ENCODE measurements at places on chromosomes 3 and 15.

GRCh38 chr15:74351670-74352069 is 15.8 kb downstream of the CYP11A1 start:
- no peak for DNase-seq

DNA sequence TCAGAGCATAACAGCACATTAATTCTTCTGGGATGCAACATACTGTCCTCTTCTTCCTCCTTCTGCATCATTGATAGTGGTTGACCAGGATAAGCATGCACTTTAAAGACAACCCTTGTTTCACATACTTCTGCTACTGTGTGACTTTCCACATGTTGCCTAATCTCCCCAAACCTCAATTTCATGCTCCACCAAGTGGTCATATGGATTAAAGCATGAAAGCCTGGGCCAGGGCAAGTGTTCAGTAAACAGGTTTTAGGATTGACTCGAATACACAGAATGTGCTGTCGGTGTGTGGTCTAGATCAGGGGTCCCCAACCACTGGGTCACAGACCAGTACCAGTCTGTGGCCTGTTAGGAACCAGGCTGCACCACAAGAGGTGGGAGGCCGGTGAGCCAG is 22.5 kb upstream of the BFSP2 start:
- no peak for DNase-seq

- DNase-seq: no peak
Observed at GRCh38 chr3:182909318-182910040, 70.9 kb downstream of the DCUN1D1 start.

DNA sequence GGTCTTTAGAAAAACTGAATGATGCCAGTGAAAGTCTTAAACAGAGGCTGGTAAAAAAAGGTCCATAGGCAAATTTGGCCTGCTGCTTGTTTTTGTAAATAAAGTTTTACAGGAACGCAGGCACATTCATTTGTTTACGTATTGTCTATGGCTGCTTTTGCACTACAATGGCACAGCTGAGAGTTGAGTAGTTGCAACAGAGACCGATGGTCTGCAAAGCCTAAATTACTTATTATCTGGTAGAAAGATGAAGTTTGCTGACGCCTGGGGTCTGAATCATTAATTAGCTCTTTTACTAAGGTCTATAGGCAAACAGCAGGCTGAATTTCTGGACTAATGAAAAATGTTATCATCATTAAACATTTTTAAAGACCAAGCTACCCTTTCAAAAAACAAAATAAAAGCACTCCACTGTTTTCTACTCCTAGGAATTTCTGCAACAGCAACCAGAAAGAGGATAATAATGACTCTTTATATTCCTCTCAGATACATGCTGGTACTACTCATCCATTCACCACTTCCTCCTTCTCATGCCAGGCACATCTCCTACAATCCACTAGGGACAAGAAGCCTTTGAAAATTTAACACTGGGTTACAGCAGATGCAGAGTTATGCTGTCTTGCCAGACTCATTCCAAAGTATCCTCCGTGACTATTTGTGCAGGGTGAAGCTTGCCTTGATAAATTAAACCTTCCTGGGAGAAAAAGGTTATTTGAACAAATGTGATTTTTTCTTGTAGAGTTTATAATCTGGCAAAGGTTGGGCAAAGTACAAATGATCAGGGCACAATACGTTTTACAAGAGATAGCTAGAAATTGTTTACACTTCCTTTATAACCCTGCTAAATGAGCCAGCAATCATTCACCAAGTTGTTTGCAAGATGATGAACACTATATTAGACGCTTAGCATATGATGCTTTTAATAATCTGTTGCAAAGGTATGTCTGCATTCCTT is 6.0 kb downstream of the GATM start:
- DNase-seq: no peak

- DNase-seq: no peak
Observed at GRCh38 chr3:160065786-160066185, 77.2 kb downstream of the IL12A start.

GRCh38 chr3:23663246-23663645 is 142.5 kb upstream of the UBE2E1 start:
- no peak for DNase-seq

DNA sequence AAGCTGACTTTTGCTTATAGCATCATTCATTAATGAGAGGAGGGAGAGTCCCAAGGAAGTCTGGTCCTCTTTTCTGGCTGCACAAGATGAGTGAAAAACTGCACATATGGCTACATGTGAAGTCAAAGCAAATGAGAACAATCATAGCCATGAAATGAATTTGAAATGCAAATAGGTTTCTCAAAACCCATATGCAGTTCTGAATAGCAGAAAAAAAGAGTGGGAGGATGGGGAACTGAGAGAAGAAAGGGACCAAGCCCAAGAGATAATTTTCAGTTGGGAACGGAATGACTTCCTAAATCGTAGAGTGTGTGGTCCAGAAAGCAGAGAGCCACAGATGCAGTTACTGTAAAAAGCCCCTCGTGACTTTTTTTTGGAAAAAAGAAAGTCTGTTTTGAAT is 66.3 kb downstream of the GTPBP8 start:
- no peak for DNase-seq
